ENCODE measurements at places on chromosomes 13 and 19.

DNA sequence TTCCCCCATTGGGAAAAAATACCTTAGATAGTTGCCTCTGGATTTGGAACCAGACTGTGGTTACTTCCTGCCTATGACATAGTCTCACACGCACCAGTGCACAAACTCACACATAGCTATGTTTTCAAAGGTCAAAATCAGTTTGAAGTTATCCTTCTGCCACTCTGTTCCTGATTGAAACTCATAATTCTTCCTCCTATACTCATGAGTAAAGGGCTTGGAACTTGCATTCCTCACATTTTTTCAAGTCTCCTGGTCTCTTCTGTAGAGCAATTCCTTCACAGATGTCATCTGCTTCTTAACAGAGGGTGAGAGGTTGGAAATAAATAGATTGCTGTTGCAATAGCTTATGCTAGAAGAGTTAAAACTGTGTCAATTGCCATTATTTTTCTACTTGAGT is 18.6 kb upstream of the POSTN start:
- DNase-seq: no peak

- no peak for DNase-seq
These were observed 62.4 kb downstream of the URI1 start for GRCh38 chr19:30004403-30004802.

DNA sequence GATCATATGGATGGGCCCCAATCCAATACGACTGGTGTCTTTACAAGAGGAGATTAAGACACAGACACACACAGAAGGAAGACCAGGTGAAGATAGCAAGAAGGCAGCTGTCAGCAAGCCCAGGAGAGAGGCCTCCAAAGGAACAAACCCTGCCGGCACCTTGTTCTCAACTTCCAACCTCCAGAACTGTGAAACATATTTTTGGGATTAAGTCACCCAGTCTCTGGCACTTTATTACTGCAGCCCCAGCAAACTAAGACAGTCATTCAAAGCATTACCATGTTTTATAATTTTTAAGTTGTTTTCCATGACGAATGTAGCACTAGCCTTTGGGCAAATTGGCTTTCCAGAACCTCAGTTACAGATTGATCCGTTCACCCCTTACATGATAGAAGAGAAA is 11.3 kb downstream of the STARD13 start:
- DNase-seq: no peak

GRCh38 chr19:4914736-4915501 is 5.6 kb downstream of the UHRF1 start:
- no peak for DNase-seq

DNA sequence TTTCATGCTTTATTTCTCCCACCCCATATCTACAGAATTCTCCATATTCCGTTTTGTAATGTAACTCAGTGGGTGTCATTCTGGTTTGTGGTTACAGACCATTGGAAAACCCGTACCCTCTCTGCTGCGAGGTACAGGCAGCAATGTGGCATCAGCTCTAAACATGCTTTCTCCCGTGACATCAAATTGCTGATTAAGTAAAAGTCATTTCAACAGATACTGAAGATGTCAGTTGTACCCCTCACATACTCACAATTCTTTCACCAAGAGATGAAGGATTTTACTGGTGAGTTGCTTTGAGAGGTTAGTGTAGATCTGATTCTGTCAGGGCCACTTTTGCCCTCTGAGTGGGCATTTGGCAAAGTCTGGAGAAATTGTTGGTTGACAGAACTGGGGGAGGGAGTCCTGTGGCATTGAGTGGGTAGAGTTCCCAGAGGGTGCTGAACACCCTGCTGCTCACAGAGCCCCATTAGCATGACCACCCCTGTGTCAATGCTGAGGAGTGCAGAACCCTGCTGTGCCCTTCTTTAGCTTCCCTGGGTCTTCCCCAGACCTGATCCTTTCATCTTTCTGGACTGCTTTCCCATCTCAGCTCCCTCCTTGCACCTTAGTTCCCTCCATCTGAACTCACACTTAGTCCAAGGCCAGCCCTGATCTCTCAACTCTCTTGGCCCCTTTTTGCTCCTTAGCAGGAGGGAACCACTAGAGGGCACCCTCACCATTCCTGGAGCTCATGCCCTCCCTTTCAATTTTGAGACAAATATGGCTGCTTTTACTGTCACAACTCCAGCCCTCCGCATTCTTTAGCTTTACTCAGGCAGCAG is 39.9 kb upstream of the CEACAM8 start:
- DNase-seq: no peak

- DNase-seq: no peak
These were observed 370.7 kb downstream of the COG6 start for GRCh38 chr13:40026174-40026585.

DNA sequence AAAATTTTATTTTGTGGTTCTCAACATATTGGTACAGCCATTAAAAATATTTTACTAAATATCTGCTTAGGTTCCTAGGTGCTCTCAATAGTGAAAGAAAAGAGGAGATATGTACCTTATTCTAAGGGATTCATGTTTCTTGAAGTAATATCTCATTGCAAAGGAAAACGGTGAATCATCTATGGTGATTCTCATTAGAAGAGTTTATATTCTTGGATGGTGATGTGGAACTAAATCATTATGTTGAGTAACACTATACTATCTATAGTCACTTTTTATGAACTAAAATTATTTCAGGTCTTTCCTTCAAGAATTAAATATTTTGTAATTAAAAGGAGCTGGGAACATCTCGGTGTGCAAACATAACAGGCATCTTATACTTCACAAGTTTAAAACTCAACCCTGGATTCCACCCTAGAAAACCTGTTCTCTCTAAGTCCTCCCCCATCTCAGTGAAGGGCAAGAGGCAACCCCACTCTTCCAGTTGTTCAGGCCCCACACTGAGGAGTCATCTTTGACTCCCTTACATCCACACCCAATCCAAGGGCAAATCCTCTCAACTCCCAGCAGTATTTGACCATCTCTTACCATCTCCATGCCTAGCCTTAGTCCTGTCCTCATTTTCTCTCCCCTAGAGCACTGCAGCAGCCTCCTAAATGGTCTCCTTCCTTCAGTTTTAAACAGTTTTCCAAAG is 140.1 kb downstream of the RGCC start:
- DNase-seq: no peak

DNA sequence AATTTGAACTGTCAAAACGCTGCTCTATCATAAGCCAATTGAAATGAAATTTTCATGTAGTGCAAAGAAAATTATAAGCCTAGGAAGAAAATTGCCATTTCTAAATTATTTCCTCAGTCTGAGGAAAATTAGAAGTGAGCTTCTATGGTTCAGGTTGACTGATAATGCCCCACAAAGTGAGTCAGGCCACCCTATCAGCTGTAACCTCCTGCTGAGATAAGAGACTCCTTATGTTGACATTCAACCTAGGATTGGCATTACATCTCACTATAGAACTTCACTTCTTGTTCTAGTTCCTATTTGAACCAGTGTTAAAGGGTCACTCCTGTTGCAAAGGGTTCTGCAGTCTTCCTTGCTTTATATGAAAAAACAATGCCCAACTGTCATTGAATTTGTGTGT is 32.6 kb upstream of the RFC3 start:
- DNase-seq: no peak

DNA sequence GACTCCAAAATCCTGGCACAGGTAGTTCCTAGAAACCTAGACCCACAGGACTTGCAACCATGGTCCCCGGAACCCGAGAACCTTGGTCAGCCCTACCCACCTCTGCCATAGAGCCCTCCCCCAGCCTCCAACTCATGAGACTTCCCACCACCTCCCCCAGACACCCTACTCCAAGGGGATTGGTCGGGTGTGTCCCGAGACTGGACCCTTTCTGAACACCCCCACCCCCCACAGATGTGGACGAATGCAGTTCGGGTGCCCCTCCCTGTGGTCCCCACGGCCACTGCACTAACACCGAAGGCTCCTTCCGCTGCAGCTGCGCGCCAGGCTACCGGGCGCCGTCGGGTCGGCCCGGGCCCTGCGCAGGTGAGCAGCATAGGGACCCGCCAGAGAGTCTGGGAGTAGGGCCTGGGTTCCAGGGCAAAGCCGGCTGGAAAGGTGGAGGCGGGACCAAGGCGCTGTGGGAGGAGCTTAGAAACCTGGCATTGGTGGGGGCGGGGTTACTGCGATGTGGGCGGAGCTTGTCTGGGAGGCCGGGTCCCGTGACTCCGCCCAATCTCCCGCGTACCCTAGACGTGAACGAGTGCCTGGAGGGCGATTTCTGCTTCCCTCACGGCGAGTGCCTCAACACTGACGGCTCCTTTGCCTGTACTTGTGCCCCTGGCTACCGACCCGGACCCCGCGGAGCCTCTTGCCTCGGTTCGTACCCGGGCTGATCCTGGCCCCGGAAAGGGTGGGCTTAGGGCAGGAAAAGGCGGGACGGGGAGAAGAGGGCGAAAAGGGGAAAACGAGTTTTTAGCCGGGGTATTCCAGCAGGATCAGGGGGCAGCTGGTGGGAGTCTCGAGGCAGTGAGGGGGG is 11.9 kb downstream of the LTBP4 start:
- DNase-seq: no peak

DNA sequence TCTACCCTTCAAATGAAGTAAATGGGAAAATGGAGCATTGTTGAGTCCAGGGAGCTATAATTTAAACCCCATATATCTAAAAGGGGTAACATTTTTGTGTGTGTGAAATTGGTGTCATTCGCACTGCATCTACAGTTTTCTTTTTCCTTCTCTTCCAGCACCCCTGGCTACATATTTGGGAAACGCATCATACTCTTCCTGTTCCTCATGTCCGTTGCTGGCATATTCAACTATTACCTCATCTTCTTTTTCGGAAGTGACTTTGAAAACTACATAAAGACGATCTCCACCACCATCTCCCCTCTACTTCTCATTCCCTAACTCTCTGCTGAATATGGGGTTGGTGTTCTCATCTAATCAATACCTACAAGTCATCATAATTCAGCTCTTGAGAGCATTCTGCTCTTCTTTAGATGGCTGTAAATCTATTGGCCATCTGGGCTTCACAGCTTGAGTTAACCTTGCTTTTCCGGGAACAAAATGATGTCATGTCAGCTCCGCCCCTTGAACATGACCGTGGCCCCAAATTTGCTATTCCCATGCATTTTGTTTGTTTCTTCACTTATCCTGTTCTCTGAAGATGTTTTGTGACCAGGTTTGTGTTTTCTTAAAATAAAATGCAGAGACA is 28.6 kb downstream of the ALOX5AP start:
- no peak for DNase-seq

GRCh38 chr13:82323101-82323500 is 1559.2 kb downstream of the SLITRK1 start:
- no peak for DNase-seq

DNA sequence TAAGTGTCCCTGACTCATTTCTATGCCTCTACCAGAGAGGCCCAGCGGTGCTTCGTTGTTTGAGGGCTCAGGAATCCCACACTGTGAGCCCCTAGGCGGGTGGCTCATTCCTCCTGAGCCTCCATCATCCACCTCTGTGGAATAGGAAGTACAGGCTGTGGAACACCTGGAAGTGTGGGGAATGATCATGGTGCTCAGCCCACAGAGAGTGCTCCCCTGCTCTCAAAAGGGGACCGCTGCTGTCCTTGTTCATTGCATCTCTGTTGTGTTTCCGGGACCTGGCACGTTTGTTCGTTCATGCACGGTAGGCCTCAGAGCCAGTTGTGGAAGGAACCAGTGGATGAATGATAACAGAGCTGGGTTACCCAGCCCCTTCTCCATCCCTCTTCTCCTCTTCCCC is 1.2 kb downstream of the ACP7 start:
- DNase-seq: no peak

DNA sequence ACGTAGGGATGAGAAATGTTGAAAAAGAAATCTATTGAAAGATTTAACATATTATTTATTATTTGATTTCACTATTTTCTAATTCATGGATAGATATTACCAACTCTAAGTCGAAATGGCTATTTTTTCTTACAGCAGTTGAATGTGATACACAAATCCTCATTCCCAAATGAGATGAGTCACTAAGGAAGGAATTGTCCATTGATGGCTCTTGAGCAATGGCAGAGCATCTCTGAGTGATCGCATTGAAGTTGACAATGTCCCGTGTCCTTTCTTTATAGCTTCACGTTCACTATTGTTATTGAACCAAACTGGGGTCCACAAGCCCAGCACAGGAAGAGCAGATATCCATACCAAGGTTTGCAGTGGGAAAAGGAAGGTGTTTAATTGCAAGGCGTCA is 648.3 kb upstream of the SPRY2 start:
- DNase-seq: no peak

DNA sequence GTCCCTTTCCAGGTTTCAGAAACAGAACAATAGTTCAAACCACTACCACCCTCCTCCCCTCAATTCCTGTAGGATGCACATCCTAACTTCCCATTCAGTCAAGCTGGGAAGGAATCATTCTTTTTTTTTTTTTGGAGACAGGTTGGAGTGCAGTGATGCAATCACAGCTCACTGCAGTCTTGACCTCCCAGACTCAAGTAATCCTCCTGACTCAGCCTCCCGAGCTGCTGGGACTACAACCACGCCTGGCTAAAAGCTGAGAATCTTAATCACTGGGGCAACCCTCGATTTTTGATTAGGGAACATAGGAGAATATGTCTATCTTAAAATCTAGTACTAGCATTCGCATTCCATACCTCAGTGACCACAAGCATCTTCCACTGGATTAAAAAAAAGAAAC is 146.2 kb downstream of the ABCC4 start:
- no peak for DNase-seq

- DNase-seq: no peak
These were observed 841 bp upstream of the ZNF223 start for GRCh38 chr19:44050740-44051649.

DNA sequence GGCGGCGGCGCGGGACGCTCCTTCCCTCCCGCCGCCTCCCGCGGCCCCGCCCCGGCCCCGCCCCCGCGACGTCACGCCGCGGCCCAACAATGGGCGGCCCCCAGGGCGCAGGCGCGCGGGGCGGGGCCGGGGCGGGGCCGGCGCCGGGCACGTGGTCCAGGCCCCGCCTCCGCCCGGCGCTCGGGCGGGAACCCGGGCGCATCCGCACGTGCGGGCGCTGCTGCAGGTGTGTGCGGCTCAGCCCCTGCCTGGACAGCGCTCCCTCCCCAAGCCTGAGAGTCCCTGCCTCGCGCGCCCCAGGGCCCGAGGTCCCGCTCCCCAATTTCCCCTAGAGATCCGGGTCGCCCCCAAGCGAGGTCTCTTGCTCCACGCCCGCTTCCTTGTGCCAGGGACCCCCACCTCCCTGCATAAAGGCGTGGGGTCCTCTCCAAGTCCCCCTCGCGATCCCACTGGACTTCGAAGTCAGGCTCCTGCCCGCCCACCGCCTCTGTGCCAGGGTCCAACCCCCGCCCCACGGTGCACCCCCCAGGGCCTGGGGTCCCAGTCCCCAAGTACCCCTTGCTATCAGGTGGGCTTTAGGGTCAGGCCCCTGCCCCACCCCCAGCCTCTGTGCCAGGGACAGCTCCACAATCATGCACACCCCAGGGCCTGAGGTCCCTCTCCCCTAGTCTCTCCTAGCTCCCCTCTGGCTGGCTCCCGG is at the start of gene MEX3D:
Gene MEX3D, minus strand, starts transcription at position 6 of the 700 bp plus-strand sequence. CDS start 267 bp downstream, outside the sequence.
- DNase-seq: peak; percentile 78

GRCh38 chr13:99354371-99354951 is 47.3 kb upstream of the GPR183 start:
- no peak for DNase-seq

Measured in neuronal stem cell (in vitro differentiated cells).